CD4-positive, alpha-beta T cell treated with Interleukin-2 at 100 ng/mL for 4 hours (primary cell): ENCODE measurements at places on chromosomes 5 and 9.
A peak's percentile ranks its signal among the peaks of the same experiment; 100 is the strongest.

DNA sequence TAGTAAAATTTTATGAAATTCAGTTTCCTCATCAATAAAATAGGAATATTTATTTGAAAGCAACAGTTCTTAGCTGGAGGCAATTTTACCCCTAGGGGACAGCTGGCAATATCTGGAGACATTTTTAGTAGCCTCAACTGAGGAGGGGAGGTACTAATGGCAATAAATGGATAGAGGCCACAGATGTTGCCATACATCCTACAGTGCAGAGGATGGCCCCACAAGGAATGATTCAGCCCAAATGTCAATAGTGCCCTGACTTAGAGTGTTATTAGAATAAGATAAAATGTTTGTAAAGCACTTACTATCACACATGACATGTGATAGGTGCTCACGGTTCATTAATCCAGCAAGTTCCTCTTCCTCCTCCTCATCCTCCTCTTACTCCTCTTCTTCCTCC lies 293.6 kb downstream of the KCTD16 start:
- DNase-seq: no peak

- DNase-seq: no peak
Measured at GRCh38 chr9:121917375-121918335, 175.5 kb downstream of the TTLL11 start.

DNA sequence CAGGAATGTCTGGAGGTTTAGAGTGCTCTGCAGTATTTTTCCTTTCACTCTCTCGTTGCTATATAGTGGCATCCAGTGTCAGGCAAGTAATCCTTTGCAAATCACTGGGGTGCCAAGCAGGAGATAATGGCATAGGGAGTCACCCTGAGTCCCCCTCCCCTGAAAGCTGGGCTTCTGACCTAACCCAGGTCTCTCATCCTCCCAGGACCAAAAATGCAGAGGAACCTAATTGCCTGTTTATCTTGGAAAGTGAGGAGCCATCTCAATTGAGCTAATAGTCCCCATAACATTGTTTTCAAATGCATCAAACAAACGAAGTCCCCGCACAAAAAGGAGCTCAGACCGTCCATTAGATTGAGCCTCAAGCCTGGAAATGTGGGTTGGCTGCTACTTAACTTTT lies 368.0 kb upstream of the IRX2 start:
- DNase-seq: no peak

DNA sequence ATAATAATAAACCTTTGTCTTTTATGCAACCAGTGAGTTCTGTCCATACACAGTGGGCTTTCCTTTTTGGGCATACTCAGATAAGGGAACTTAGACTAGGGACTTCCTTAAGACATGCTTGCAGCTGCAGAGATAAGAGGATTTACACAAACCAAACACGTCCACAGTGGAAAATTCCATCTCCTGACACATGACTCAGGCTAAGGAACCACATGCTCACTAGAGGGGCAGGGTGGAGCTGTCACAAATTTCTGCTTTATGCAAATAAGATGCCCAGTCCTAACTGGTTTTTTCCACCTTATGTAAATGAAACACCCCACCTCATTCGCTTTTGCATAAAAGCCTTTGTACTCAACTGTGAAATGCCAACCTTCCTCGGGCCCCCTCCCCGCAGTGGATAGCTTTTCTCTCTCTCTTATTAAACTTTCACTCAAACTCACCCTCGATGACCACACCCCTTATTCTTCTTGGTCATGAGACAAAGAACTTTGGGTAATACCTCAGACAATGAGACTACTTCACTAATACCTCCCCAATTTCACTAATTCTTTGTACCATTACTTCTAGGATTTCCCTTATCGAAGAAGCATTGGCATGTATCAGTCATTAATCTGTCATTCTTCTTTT lies 170.3 kb upstream of the FTMT start:
- DNase-seq: no peak

DNA sequence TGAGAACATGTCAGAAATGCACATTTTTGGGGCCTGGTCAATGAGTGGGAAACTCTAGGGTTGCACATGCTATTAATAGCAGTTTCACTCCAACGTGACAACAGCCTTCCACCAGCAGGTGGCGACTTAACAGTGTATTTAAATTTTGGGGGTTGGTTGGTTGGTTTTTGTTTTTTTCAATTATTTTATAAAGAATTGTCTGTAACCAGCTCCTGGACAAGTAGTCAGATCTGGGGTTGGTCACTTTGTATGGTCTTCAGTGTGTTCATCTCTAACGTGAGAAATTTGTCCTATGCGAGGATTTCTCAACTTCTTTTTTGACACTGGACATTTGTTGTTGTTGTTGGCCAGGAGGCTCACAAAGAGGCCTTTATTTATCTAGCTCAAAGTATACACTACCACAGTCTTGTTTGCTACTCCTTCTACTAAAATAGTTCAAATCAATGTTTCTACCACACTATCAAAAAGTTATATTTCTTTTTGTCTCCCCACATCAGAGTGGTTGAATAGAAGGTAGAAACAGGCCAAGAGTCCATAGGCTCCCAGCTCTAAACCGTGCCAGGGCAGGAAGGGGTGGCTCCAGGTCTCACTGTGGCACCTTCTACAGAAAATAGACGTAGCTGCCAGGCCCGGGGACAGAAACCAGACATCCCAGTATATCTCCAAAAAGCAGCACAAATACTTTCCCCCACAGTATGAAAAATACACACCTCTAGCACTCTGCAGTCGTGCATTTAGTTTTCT lies 110.4 kb downstream of the TRPM6 start:
- DNase-seq: peak; percentile 67

GRCh38 chr9:112550531-112550930 lies 63.9 kb downstream of the KIAA1958 start:
- no peak for DNase-seq

GRCh38 chr5:121189342-121190305 lies 662.1 kb upstream of the FTMT start:
- no peak for DNase-seq

DNA sequence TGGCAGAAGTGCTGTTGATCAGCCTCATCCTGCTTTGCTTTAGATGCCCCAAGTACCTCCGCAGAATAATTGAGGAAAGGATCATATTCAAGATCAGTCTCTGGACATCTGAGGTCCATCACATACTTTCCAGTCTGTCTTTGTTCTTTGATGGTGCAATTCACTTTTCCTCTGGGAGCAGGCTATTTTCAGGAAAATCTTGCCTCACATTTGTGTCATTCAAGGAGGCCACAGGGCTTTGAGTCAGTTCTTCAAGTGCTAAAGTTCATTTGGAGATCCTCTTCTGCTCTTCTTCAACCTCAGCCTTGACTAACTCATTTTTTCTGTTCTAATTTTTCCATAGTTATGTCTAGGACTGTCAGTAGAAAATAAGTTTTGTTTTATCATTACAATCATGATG lies 18.6 kb downstream of the EQTN start:
- no peak for DNase-seq

DNA sequence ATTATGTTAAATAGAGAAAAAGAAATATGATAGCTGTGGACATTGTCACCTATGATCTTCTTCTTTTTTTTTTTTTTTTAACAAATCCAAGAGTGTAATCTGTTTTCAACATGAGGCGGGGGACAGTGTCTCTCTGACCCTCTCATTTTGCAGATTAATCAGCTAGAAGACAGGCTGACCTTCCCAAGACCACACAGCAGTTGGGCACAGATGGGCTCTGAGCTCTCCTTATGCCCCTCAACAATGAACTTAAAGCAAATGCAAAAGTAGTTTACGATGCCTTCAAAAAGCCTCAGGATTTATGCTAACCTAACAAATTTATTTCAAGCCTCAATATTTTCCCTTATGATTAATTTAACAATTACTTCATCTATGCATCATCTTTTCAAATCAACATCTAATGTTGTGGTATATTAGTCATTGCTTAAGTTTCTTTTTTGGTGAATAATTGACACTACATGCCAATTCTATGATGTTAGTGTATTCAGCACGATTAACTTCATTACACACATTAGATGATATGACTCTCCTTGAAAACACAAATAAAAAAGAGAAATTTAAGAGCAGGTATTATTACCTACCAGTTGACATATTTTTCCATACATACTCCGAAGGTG lies 7.4 kb downstream of the NFIL3 start:
- DNase-seq: no peak

- no peak for DNase-seq
Measured at GRCh38 chr9:94445863-94446262, 109.0 kb upstream of the PCAT7 start.

DNA sequence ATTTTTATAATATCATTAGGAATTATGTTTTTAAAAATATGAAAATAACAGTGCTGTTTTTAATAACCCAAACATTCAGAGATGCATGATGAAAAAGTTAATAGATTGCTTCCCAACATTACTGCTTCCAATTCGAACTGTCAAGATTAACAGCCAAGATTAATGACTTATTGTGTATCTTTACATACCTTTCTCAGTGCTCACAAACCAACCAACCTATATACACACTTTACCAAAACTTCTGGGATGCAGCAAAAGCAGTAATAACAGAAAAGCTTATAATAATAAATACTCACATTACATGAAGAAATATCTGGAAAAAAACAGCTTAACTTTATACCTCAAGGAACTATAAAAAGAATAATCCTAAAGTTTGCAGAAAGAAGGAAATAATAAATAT lies 82.1 kb downstream of the TMEM232 start:
- no peak for DNase-seq

- DNase-seq: no peak
Measured at GRCh38 chr5:89343666-89344065, 460.7 kb upstream of the MEF2C start.

DNA sequence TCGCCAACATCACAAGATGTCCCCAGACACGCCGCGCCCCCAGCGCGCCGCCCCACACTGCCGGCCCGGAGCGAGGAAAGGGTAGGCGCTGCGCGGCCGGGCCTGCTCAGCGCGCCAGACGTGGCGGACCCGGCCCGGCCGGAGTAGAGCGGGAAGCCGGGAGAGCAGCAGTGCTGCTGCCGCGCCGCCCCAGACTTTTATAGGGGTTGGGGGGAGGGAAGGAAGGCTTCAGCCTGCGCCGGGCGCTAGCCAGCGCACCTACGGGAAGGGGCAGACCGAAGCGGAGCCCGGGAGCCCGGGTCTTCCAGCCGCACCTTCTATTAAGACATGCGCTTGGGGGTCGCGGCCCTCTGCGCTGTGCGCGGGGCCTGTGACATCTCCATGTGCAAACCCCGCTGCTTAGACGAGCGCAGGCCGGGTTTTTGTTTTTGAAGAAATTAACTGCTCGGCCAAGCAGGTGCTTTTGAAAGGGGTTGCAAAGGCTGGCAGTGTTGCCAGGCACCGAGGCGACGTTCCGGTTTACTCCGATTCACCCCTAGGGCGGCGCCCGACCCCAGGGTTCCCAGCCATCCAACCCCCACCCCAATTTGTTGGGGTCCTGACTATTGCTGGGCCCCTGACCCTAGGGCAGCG lies 353 bp upstream of the PAX5 start:
- DNase-seq: no peak

GRCh38 chr5:93219641-93220145 lies 361.3 kb downstream of the NR2F1-AS1 start:
- DNase-seq: no peak

DNA sequence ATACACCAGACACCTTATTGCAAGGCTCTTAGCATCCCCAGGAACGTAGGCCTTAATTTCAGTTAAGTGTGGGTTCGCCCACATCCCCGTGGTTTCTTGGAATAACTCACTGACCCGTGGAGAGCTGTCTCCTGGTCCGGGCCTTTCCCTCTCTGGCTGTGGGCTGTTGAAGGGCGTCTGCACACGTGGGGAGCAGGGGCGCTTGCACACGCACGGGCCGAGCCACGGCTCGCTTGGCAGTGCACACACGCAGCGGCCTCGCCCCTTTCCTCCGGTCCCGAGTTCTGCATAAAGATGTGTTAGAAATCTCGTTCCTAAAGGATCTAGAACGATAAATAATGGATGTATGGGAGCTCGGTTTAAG lies 141.9 kb downstream of the PBX3 start:
- no peak for DNase-seq

DNA sequence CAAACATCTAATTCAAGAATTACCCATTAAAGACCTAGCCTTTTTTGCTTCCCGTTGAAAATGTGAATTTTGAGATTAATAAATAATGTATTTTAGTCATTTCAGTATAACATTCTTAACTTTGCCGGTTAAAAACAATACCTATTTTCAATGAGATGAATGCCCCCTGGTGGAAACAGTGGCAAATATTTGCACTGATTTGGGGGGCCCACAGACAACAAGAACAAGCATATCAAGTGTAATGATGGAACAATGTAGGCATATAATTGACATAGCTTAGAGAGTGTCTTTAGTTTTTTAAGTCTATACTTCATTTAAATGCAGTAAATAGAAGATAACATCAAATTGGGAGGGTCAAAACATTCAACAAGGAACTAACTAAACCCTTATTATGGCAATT lies 111.9 kb downstream of the NTRK2 start:
- DNase-seq: peak; percentile 22

- DNase-seq: no peak
Measured at GRCh38 chr9:105679257-105680022, 14.9 kb upstream of the TMEM38B start.

- no peak for DNase-seq
Measured at GRCh38 chr5:93163010-93163663, 417.9 kb downstream of the NR2F1-AS1 start.
